KBM-7 (cell line): ENCODE measurements at places on chromosomes 6 and 20.

- DNase-seq = no peak
Observed at GRCh38 chr6:154994836-154995253, 270 bp upstream of the TIAM2 start.

DNA sequence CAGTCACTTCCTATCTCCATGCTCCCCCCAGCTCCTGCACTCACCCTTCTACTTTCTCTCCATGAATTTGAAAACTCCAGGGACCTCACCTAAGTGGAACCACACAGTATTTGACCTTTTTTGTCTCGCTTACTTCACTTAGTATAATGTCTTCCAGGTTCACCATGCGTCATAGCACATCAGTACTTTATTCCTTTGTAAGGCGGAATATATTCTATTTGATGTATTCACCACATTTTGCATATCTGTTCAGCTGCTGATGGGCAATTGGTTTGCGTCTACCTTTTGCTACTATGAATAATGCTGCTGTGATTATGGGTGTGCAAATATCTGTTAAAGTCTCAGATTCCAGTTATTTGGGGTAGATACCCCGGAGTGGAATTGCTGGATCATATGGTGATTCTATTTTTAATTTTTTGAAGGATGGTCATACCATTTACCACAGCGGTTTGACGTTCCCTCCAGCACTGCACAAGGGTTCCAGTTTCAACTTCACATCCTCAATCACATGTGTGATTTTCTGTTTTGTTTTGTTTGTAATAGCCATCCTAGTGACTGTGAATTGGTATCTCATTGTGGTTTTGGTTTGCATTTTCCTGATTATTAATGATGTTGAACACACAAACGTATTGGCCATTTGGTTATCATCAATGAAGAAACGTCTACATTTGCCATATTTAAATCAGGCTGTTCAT lies 20.3 kb upstream of the SYNDIG1 start:
- DNase-seq = no peak

- peak; percentile 35 for DNase-seq
Observed at GRCh38 chr20:59515013-59515905, 89.1 kb upstream of the PHACTR3 start.

DNA sequence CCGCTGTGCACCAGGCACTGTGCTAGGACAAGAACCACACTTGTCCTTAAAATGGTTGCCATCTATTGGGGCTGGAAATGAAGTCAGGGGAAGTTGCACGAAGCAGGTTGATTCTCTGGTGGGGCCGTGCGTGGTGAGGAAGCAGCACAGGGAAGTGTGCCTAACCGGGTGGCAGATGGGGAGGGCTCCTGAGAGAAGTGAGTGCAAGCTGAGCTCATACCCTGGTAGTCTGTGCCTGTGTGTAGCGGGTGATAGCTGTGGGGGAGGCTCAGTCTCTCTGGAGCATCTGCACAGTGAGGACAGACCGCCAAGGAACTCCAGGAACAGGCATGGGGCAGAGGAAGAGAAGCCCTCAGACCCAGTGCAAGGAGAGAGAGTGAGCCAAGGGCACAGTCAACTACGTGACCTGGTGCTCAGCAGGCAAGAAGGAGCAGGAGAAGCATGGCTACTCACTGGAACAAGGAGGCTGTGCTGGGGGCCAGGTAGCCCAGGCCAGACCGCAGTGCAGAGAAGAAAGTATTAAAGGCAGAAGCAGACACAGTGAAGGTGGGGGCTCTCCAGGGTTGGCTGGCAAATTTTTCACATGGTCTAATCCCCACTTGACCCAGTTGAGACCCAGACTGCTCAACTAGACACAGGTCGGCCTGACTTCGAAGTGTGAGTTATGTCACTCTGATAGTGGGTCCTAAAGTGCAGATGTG lies 155.0 kb downstream of the CDH26 start:
- peak; percentile 72 for DNase-seq

DNA sequence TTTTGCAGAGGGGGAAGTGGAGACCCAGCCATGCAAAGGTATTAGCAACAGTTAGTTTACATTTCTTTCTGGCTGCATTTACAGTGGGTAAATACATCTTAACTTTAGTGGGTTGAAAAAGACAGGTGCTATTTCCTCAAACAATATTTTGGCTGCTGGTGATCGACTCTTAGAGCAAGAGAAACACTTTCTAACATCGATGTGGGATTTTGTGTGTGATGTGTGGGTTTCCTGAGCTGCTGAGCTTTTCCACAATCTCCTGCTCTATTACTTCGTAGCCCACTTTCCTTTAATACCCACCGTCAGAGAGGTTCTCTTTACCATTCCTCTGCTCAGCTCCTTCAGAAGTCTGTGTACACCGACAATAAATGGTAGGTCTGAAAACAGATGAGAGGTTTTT lies 339.0 kb downstream of the NRN1 start:
- no peak for DNase-seq

DNA sequence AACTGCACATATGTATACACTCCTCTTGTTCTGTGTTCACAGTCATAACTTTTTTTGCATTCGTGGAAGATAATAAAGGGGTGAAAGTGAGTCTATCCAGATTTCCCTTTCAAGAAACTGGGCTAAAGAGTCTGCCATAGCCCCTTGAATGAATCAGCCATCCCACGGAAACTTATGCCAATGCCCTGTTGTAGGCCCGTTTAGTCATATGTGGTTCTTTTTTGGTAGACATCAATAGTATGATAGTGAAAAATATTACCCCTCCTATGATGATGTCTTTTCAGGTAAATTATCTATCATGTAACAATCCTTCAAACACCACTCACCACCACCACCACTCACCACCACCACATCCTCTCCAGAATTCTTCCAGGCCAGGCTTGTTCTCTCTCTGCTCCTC lies 99.9 kb upstream of the MYLIP start:
- no peak for DNase-seq

GRCh38 chr20:38260025-38260377 lies 534 bp downstream of the KIAA1755 start:
- DNase-seq = no peak

GRCh38 chr6:13190376-13190775 lies 138.0 kb downstream of the TBC1D7 start:
- no peak for DNase-seq

GRCh38 chr20:22532598-22532997 lies 51.8 kb downstream of the FOXA2 start:
- no peak for DNase-seq

DNA sequence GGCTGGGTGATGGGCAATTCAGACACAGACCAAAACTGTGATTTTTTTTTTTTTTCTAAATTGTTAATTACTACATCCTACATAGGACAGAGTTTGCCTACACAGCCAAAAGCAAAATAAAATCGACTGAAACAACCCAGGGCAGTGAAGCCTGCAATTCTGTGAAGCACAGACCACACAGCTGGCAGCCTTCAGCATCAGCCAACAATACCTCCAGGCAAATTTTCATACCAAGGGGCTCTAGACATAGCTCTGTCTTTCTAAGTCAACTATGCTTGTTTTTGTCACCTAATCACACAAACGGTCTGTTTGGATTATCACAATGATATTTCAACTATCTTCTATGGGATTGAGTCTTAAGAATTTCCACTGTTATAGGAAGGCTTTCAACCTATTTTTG lies 17.6 kb downstream of the RMND1 start:
- no peak for DNase-seq

DNA sequence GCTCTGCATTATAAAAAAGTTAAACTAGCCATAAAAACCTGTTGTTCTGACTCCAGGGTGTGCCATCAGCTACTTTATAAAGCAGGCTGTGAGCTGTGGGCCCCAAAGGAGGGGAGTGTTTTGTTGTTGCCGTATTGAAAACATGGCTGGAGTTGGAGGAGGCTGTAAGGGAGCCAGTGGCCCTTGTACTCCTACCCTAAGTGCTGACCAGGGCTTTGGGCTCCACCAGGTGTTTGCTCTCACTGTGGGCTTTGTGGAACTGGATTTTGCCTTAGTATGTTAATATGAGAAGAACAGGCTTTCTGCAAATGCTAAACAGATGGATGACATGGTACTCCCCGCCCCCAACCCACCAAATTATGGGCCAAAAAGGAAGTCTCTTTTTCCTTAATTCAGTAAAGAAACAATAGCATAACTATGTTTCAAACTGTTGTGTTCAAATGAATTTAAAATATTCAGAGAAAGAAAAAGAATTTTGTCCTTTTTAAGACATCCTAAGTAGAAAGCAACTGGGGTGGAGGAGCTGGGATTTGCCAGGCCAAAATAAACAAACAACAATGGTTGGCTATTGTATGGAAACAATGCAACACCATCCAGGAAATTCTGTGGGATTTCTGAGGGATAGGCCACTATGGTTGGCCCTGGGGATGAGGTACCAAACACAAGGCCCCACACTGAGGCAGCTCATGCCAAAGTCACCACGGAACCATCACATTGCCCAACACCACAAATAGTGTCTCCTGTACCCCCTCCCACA lies 63.3 kb downstream of the PLCG1 start:
- no peak for DNase-seq

DNA sequence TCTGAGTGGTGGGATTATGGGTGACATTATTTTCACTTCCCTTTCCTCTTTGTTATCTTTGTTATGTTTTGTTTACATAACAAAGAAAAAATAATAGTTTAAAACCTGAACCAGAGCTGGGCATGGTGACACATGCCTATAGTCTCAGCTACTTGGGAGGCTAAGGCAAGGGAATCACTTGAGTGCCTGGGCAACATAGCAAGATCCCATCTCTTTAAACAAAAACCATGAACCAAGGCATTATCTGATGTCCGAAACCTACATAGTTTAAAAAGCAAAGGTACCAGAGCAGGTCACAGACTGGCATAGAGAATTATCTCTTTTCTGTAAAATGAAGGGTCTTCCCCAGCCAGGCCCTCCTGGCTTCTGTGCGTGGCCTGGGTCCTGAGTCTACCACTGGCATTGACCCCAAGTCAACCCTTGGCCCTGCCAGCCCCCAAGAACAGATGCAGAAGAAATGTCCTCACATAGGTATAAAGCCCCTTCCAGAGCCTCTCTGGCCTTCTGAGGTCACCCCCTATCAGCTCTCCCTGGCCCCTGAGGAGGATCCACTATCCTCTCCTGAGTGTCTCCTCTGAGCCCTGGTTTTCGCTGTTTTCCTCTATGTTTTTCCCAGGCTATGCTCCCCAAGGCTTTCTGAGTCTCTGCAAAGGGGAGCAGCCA lies 81.3 kb downstream of the TRERF1 start:
- DNase-seq = no peak

- no peak for DNase-seq
Observed at GRCh38 chr6:93550551-93551276, 131.4 kb upstream of the EPHA7 start.

GRCh38 chr20:55586610-55587009 lies 418.7 kb downstream of the CBLN4 start:
- no peak for DNase-seq

- DNase-seq = no peak
Observed at GRCh38 chr20:24321973-24322372, 147.5 kb upstream of the SYNDIG1 start.

- DNase-seq = peak; percentile 12
Observed at GRCh38 chr6:123804014-123804786, 535 bp downstream of the NKAIN2 start.

- no peak for DNase-seq
Observed at GRCh38 chr20:37309936-37310590, 20.6 kb downstream of the MANBAL start.

- DNase-seq = no peak
Observed at GRCh38 chr6:123925350-123925749, 121.7 kb downstream of the NKAIN2 start.

DNA sequence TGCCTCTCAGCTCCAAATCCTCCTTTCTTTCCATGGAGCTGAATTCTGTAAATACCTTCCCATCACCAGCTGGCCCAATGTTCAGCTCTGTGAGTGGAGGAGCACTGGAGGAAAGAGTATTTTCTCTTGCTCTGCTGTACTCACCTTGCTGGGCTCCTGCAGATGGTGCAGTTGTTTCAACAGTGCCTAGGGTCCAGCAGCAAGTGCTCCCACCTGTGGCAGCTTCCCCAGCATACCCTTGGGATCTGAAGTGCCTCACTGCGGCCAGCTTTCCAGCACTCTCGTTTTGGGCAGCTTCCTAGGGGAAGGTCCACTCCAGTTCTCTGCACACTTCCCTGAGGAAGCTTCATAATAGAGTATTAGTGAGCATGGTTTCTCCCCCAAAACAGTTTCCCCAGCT lies 170.9 kb downstream of the ARHGAP18 start:
- DNase-seq = no peak

DNA sequence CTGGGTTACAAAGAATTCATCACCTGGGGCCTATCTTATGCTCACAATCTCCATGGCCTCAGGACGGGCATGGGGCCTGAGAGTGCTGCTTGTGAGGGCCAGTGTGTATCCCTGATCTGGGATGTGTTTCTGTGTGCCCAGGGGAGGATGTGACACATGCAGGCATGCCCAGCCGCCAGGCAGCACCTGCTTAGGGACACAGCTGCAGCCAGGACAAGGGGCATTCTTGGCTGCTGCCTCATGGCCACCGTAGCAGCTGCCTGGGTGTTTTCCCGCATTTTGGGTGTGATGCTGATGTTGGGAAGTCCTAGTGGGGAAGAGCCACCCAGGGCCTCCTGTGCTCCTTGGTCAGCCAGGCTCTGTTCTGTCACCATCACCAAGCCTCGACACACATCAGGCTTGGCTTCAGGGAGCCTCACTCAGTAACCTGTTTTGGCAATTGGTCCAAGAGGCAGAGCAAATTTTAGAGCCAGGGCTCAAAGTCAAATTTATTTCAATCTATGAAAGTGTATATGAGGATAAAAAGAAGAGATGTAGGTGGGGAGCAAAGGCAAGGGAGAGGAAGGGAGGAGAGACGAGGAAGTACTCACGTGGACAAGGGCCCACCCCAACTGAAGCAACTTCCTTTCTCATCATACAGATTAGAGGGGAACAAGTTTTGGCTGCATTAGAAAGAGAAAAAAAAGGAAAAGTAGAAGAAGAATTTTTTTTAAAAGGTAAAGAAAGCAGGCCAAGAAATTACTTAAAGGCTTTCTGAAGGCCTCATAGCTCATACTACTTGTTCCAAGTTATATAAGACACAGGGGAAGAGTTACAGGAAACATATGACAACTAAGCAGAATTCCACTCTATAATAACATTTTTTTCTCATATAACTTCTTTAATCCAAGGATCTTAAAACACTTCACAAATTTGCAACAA lies 269.9 kb upstream of the SUPT3H start:
- DNase-seq = no peak

GRCh38 chr6:150150821-150151646 lies 8.2 kb downstream of the PPP1R14C start:
- DNase-seq = peak; percentile 61

DNA sequence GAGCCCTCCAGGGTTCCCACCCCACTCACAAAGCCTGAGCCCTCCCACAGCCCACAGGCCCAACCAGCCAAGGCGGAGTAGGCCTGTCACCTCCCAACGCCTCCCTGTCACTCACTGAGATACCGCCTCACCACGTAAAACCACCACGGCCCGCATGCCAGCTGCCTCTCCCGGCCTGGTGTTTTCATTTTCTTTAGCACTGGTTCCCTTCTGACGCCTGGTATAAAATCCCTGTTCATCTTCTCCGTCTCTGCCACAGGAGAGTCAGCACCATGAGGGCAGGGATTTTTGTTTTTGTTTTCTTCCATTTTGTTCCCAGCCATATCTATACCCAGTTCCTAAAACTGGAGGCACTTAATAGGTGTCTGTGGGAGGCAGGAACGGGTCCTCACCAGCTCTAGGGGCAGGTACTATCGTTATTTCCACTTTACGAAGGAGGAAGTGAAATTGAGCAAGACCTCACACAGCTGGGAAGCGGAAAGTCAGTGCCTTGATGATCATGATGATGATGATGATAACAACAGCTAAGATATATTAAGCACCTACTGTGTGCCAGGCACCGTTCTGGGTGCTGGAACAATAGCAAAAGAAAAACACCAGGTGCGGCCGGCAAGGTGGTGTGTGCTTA lies 58.6 kb downstream of the SNAI1 start:
- DNase-seq = peak; percentile 52

GRCh38 chr6:88785478-88785877 lies 177.9 kb downstream of the RNGTT start:
- no peak for DNase-seq

- no peak for DNase-seq
Observed at GRCh38 chr6:71347119-71347518, 58.5 kb downstream of the OGFRL1 start.
